ENCODE measurements at places on chromosomes 3 and 15. TPM values are rescaled to one million over a fixed set of nuclear protein-coding genes. Genes with fewer than 3 reads are reported as not detected.

The TTC14 gene
- 18.1 TPM for total RNA-seq

The PRICKLE2 gene
- 2.5 TPM for total RNA-seq

The C2CD4A gene
- total RNA-seq, result 0.10 TPM

The LDHAL6B gene
- total RNA-seq, result not detected

The PLCB2 gene
- 1.0 TPM for total RNA-seq
